ENCODE measurements at places on chromosomes 5 and 9. TPM values are rescaled to one million over a fixed set of nuclear protein-coding genes. Genes with fewer than 3 reads are reported as not detected.

CDKN2A gene
- not detected for total RNA-seq

ENC1 gene
- 1.6 TPM for total RNA-seq

GRCh38 chr5:131230406-131230805 is 33.4 kb upstream of the CDC42SE2 start:
- no peak for DNase-seq

DNA sequence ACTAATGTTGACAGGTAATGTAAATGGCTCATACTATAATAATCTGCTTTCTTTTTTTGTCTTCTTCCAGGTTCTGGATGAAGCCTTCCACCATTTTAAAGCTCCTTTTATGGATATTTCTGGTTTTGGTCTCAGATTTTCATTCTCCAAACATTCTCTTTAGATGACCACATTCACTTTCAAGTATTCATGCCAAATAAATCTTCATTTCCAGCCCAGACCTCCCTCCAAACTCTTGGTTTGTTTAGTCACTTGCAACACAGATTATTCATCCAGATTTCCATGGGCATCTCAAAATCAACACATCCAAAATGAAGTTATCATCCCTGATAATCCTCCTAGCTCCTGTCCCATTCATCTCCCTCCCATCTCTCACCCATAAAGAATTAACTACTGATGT is 40.3 kb upstream of the SVEP1 start:
- no peak for DNase-seq
